ENCODE measurements at places on chromosomes 4 and X.

DNA sequence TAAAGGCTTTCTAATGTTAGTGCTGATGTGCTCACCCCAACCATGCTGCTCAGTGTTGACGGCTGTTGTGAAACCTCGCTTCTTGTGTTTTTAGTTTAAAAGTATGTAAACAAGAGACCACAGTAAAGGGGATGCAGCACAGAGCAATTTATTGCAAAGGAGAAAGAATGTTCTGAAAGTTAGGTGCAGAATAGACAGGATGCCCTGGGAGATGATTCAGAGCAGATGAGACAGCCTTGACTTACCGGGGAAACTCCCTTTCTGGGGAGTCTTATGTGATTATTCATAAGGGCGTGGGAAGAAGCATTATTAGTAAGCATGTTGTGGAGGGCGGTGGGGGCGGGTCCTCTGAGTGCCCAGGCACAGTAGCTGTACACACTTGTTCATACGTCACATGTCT, 47.7 kb downstream of the EVC start:
- DNase-seq: peak; percentile 48

DNA sequence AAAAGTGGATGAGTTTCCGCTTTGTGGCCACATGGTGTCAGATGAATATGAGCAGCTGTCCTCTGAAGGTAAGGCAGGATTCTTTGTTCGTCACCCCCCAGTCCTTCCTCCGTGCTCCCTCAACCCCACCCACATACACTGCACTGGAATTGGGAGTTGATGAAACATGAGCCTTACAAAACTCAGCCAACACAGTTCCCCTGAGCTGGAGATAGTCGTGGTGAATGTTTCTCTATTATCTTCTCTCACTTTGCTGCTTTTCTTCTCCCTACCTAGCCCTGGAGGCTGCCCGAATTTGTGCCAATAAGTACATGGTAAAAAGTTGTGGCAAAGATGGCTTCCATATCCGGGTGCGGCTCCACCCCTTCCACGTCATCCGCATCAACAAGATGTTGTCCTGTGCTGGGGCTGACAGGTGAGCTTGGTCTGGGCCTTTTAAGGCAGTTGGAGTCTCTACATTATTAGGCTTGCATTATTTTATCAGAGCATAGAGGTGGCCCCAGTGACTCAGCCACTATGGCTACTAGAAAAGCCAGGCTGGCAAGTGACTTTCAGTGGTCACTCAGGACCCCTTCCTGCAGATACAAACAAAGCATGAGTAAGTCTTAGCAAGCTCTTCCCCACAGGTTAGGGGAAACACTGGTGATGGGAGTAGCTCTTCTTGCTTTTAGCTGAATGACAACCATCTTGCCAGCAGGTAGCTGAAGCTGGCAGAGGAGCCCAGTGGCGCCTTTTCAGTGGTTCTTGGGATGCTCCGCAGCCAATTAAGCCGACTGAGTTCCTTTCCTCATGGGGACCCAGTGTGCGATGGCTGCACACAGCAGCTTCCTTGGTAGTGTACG, 1.6 kb downstream of the RPL10 start:
- no peak for DNase-seq

- DNase-seq: no peak
Measured at GRCh38 chr4:16162891-16163290, 63.4 kb downstream of the TAPT1 start.

GRCh38 chrX:2267890-2268289, 232.9 kb downstream of the DHRSX start:
- no peak for DNase-seq

DNA sequence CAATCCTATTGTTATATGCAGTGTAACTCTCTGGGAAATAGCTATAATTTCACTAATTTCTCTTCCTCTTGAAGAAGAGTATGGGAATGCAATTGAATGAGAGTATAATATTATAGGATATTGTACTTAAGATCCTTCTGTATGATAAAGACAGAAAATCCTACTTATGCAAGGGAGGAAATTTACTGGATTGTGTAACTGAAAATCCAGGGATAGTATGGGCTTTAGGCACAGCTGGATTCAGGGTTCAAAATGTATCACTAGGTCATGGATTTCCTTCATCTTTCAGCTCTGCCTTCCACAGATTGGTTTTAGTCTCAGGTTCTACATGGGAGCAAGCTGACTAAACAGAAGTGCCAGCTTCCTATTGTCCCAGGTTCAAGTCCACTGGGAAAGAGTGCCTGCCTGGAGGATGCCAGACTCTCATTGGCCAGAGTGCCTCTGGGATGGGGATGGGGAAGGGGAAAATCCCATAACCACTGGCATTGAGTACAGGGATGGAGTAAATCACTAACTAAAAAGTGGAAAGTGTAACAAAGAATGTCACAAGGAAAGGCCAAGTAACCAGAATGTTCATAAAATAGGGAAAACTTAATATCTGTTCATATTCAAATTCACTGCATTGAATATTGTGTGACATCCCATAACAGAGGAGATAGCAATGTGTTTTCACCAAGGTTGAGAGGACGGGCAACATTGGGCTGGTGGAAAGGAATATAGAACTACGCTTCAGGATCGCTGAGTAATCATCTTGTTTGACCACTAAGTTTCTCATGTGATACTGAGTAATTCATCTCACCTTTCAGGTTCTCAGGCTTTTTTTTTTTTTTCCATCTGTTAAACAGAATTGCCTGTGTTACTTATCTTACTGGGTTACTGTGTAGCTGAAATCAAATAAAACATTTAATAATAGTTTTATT, 75.7 kb downstream of the ANXA3 start:
- DNase-seq: no peak

DNA sequence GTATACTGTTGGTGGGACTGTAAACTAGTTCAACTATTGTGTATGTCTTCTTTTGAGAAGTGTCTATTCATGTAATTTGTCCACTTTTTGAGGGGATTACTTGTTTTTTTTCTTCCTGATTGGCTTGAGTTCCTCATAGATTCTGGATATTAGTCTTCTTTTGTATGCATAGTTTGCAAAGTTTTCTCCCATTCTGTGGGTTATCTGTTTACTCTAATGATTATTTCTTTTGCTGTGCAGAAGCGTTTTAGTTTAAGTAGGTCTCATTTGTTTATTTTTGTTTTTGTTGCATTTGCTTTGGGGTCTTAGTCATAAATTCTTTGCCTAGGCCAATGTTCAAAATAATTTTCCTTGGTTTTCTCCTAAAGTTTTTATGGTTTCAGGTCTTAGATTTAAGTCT, 26.6 kb upstream of the ANTXR2 start:
- no peak for DNase-seq

GRCh38 chr4:162684998-162685397, 481.7 kb downstream of the NAF1 start:
- DNase-seq: no peak

- no peak for DNase-seq
Measured at GRCh38 chrX:11886745-11887144, 128.7 kb downstream of the MSL3 start.

DNA sequence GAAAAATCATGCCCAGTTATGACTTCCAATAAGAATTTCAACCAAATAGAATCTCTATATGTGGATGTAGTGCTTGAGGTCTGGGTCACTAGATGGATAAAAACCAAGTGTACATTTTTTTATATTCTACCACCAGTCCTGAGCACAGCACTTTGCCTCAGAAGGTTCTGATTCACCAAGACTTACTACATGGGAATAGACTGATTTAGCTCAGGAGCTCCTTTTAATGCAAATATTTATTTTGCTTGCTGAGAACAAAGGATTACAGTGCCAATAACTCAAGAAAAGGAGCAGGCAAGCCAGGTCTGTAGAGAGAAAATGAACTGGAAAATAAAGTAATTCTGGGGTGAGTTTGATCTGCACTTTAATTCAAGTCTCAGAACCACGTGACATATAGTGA, 6.4 kb upstream of the XK start:
- DNase-seq: no peak

DNA sequence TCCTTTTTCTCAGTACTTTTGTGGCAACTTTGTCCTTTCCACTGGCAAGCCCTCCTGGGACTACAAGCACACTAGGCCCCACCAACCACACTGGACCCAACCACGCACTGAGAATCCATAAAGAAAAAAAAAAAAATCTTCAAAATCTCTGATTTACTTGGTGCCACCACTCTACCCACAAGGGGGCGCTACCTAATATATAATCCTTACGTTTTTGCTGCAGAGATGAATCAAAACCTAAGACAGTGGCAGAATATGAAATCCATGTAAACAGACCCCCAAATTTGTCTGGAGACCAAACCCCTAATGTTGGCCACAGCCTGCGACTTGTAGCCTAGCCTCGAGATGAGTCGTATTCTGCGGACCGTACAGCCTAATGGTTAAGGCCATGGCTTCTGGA, 63.5 kb upstream of the ARHGAP36 start:
- DNase-seq: no peak

GRCh38 chr4:89283226-89284009, 24.2 kb downstream of the GPRIN3 start:
- no peak for DNase-seq

- DNase-seq: no peak
Measured at GRCh38 chrX:38558686-38559085, 2.7 kb upstream of the TSPAN7 start.

GRCh38 chr4:88697588-88698329, at the start of gene NAP1L5:
Gene NAP1L5, minus strand, starts transcription at chr4:88697829. Its CDS starts 75 bp downstream, at chr4:88697754.
- DNase-seq: peak; percentile 46

Data from activated T-cell treated with anti-CD3 and anti-CD28 coated beads for 24 hours (primary cell).